Gastrocnemius medialis (tissue), 4 donors: ENCODE measurements at places on chromosomes 3 and 15. TPM values are rescaled to one million over a fixed set of nuclear protein-coding genes. Genes with fewer than 3 reads are reported as not detected.

Gene WDR93
- total RNA-seq: not detected

Gene NMNAT3
- 15.5 TPM for total RNA-seq

Gene AHSG
- total RNA-seq: not detected

Gene TRAIP
- total RNA-seq: 1.1 TPM

Gene IQCF5
- total RNA-seq: not detected

Gene LMAN1L
- total RNA-seq: not detected

Gene IL17RD
- total RNA-seq: 1.4 TPM

Gene DIPK2A
- total RNA-seq: 10.4 TPM

Gene ADAMTSL3
- 0.66 TPM for total RNA-seq

Gene ZNF35
- 6.0 TPM for total RNA-seq
